Suppressor macrophage (primary cell): ENCODE measurements at places on chromosomes 16 and 17.
A peak's percentile ranks its signal among the peaks of the same experiment; 100 is the strongest.

GRCh38 chr17:2087597-2088211 lies 32.8 kb downstream of the HIC1 start:
- DNase-seq, result peak; percentile 97

DNA sequence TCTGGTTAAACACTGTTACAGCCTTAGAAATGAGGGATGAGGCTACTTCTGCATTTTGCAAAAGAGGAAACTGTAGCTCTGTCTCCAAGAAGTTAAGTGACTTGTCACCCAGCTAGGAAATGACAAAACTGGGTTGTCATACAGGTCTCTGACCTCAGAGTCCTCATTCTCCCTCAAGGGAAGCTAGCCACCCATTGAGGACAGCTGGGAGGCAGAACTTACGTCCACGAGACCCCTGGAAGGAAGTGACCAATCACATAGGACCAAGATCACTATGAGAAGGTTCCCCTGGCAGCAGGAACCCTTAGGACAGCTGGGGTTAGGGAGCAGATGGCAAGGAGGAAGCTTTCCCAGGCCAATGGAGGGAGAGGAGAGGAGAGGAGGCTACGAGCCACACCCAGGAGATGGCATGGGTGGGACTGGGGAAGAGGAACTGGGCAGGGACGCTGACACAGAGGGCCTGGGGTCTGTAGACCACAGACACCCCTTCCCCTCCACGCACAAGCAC lies 11.2 kb downstream of the METTL22 start:
- peak; percentile 99 for DNase-seq

DNA sequence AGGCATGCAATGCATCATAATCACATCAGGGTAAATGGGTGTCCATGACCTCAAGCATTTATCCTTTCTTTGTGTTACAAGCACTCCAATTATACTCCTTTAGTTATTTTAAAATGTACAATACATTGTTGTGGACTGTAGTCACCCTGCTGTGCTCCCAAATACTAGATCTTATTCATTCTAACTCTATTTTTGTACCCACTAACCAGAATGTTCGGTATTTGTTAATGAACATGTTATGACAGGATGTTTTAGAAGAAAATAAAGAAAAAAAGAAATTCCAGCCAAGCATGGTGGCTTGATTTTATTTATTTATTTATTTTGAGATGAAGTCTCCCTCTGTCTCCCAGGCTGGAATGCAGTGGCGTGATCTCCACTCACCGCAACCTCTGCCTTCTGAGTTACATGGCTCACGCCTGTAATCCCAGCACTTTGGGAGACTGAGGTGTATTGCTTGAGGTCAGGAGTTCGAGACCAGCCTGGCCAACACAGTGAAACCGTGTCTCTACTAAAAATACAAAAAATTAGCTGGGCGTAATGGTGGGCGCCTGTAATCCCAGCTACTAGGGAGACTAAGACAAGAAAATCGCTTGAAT lies 1.8 kb upstream of the NDE1 start:
- no peak for DNase-seq

- peak; percentile 41 for DNase-seq
Observed at GRCh38 chr16:85327731-85328675, 215.7 kb upstream of the CIBAR2 start.

DNA sequence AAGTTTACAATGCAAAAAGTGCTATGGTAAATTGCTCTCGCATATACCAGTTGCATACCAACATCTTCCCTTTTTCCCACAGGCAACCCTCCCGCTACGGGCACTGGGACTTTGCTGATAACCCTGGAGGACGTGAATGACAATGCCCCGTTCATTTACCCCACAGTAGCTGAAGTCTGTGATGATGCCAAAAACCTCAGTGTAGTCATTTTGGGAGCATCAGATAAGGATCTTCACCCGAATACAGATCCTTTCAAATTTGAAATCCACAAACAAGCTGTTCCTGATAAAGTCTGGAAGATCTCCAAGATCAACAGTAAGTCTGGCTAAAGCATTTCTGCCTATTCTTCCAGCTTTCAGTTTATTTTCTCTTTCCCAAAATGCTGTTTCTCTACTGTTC lies 27.9 kb upstream of the HSBP1 start:
- DNase-seq, result no peak

DNA sequence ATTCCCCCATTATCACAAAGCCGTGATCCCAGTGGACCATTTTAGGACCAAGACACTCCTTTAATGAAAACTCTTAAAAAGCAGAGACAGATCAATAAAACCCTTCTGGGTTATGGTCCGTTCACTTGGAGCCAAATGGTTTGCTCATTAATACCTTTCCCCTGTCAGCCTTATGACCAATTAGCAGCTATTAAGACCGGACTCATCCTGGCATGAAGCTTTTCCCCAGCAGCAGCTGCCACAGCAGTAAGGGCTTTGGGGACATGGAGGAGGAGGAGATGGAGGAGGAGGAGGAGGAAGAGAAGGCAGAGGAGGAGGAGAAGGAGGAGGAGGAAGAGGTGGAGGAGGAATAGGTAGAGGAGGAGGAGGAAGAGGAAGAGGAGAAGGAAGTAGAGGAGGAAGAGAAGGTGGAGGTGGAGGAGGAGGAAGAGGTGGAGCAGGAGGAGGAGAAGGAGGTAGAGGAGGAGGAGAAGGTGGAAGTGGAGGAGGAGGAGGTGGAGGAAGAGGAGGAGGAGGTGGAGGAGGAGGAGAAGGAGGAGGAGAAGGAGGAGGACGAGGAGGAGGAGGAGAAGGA lies 50.1 kb upstream of the IRX3 start:
- DNase-seq, result no peak

DNA sequence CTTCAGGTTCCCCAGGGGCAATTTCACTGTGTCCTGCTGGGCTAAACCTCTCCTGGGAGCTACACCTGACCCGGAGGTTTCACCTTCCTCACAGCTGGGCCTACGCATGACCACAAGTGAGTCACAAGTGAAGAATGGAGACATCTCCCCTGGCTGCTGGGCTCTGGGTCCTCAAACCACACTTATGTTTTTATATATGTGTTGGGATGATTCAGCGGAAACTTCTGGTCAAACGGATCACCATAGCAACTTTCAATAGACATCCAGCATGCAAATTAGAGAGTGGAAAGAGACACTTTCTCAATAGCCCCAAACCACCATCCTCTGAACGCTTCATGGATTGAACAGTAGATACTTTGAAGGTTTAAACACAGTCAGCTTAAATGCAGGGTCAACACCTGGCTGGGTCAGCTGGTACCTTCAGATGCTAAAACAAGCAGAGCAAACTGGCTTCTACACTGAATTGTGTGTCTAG lies 28.0 kb upstream of the MAF start:
- DNase-seq, result no peak

- no peak for DNase-seq
Observed at GRCh38 chr17:49382556-49382955, 20.5 kb upstream of the ZNF652 start.

DNA sequence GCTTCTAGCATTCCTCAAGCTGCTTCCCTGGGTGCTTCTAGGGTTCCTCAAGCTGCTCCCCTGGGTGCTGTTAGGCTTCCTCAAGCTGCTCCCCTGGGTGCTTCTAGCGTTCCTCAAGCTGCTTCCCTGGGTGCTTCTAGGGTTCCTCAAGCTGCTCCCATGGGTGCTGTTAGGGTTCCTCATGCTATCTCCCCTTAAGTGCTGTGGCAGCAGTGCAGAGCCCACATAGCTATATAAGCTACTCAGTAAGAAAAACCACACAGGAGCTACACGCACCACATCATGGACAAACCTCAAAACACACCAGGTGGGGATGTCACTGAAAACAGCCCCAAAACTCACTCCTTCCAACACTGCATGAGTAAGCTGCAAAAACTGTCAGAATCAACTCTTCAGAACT lies 35.2 kb downstream of the ANKRD11 start:
- DNase-seq, result no peak

DNA sequence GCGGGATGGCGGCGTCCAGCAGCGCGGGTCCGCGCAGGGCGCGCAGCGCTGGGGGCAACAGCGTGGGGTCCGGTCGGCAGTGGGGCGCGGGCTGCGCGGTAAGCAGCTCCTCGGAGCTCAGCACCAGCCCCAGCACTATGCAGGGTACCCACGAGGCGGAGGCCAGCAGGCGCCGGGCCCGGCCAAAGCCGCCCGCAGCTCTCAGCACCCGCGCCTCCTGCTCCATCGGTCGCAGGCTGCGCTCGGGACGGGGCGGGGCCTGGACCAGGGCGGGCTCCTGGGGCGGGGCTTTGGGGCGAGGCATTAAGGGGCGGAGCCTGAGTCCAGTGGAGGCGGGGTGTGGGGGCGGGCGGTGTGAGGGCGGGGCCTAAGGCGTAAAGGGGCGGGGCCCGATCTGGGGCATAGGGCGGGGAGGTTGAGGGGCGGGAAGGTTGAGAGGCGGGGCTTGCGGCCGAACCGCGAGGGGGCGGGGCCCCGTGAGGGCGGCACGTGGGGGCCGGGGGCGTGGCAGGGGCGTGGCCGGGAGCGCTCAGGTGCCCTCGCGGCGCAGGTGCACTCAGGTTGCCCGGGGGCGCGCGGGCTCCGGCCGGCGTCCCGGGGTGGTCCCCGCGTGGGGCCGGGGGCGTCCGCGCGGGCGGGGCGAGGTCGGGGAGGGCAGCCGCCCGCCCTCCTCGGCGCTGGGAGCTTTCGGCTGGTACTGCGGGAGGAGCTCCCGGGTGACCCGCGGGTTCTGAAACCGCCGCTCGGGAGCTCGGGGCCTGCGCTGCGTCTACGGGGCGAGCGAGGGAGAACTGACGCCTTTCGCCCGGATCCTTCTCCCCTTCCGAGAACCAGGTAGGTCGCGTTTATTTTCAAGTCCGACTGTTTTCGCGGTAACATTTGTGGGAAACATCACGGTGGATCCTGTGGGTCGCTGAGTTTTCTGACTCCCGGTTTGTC lies 1.4 kb upstream of the SLC22A31 start:
- DNase-seq, result peak; percentile 90

DNA sequence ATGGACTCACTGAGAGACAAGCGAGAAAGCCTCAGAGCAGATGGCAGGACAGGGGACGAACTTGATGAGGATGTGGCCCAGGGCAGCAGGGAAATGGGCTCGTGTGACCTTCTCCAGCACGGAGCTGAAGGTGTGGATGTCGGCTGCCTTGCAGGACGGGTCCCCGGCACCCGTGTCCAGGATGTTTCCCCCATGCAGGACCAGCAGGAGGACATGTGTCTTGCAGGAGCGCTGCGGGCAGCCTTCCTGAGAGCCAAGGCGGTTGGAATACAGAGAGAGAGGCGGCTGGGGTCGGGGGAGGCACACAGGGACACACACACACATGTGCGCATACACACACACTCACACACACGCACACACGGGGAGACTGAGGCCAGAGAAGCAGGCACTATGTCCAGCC lies 39.3 kb downstream of the PIMREG start:
- no peak for DNase-seq

DNA sequence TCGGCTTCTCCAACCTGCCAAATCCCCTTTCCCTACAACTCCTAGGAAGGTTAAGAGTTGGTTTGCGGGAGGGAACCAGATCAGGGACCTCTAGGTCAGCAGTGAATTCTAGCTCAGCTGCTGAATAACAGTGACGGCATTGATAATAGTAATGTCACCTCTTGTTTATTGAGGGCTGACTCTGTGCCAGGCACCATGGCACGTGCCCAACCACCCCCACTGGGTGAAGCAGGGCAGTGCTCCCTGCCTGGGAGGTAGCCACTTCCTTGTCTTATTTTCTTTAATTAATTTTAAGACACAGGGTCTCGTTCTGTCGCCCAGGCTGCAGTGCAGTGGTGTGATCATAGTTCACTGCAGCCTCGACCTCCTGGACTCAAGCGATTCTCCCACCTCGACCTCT lies 5.5 kb upstream of the PPL start:
- no peak for DNase-seq
